Tibial artery (tissue), 4 donors: ENCODE measurements at places on chromosomes 4 and X.

DNA sequence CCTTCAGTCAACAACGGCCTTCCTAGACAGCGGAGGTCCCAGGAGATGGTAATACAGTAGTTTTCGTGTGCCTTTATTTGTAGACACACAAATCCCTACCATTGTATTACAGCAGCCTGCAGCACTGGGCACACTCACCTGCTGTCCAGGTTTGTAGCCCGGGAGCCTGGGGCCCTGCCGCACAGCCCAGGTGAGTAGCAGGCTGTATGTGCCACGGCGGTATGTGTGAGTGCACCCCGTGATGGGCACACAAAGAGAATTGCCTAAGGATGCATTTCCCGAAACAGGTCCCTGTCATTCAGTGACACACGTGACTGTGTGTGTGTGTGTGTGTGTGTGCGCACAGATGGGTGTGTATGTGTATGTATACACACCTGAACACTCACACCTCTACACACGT is 8.1 kb upstream of the SLC25A6 start:
- no peak for DNase-seq

DNA sequence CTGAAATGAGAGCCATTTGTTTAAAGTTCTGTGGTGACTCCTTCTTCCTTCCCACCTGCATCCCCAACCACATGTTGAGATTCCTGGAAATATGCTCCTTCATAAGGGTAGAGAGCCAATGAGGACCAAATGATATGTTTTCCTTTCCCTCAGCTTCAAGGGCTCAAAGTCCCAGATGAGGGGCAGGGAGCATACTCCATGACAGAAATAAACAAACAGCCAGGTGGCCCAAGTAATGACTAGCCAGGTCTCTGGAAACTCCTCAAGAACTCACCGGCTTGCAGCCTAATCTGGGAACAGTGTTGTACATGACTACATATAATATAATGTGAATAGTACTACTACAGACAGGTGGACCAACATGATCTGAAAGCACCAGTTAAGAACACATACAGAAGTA is 392.3 kb downstream of the PACRGL start:
- DNase-seq: no peak

DNA sequence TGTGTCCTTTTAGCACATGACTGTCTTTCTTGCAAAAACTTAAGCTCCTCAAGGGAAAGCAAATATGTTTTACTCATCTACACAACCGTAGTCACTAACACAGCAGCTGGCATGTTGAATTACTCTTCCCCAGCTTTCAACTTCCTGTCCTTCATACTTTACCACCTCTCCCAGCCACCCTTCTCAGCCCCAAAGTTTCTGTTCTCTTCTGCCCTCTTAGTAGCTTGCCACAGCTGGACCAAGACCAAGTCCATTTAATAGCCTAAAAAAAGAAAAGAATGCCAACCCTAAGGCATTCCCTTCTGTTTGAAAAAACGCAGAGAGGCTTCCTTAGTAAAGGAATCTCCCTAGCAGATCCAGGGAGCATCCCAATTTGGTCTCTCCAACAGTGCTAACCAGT is 36.8 kb downstream of the SRPX2 start:
- DNase-seq: no peak

- DNase-seq: no peak
Measured at GRCh38 chr4:143397335-143397734, 60.7 kb downstream of the GAB1 start.

GRCh38 chr4:112327965-112328733 is 31.0 kb downstream of the ALPK1 start:
- no peak for DNase-seq

DNA sequence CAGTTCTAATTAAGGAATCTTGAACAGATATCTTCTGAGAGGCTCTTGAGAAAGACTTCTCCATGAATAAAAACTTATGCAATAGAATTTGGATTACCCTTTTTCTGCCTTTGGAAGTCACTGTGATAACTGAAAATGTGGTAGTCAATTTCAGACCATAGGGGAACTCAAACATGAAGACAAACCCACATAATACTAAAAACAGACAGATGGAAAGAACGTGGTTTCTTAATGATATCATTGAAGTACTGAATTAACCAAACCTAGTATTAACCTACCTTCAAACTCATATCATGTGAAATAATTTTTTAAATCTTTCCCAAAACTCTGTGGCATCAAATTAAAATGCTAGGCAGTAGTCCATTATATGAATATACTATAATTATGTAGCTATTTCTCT is 153.5 kb downstream of the CAMK2D start:
- DNase-seq: no peak

DNA sequence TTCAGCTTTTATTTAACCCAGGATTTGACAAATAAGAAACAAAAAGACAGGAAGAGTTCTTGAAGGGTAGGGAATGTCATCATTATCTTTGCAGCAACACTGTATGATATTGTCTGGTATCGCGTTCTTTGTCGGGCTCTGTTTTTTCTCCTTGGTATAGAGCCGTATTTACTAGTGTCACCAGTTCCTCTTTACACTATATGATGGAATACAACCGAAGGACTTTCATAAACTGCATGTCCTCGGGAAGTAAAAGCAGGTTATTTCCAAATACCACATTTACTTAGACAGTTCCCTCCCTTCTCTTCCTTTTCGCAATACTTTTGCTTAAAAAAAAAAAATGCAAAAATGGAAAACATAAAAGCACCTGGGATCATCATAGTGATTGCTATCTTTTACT is 96.6 kb upstream of the IL13RA1 start:
- DNase-seq: no peak

DNA sequence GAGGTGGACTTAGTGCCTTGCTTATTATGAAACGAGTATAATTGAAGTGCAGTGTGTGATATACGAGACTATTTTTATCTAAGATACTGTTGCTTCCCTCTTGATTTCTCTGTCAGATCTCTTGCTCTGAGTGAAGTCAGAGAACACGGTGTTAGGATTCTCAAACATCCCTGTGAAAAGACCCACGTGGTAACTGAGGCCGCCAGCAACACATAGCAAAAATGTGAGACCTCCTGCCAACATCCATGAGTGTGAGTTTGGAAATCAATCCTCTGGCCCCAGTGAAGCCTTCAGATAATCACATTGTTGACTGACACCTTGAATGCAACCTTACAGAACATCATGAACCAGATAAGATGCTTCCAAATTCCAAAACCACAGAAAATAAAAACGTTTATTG is 954.4 kb downstream of the FAT4 start:
- peak; percentile 39 for DNase-seq

DNA sequence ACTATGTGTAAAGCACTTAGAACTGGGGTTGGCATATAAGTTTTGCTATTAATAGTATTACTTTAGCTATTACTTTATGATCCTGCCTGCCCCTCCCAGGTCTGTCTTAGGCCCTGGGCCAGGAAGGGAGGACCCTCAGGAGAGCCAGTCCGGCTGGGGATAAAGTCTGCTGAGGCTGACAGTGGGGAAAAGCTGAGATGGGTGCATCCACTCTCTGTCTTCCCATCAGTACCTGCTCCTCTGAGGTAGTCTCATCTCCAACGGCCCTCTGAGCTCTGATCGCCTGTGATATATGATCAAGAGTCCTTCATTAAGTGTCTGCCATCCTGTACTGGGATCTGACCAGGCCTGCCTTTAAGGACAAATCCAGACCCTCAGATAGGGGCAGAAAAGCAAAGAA is 156.5 kb upstream of the PJA1 start:
- DNase-seq: no peak

DNA sequence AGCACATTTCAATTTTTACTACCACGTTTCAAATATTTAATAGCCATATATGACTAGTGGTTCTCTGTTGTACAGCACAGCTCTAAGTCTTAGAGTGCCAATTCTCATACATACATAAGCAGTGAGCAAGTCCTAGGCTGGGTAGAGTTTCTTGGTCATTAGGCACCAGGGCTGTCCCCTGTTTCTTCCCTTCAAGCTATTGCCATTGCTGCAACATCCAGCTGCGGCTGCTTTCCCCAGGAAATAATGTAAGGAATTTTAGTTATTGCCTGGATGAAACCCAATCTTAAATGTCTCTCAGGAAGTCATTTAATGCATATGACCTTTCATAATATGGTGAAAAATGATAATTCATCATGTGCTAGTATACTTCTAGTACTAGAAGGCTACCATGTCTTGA is 74.1 kb upstream of the PPP3CA start:
- no peak for DNase-seq

DNA sequence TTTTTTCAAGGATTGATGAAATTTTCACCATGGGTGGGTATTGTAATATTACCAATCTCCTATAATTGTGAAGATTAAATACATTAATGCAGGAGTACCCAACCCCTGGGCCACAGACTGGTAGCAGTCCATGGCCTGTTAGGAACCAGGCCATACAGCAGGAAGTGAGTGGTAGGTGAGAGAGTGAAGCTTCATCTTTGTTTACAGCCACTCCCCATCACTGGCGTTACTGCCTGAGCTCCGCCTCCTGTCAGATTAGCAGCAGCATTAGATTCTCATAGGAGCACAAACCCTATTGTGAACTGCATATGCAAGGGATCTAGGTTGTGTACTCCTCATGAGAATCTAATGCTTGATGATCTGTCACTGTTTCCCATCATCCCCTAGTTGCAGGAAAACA is 15.1 kb downstream of the RAPGEF2 start:
- no peak for DNase-seq

GRCh38 chr4:955161-955921 is 18.0 kb downstream of the DGKQ start:
- peak; percentile 14 for DNase-seq

DNA sequence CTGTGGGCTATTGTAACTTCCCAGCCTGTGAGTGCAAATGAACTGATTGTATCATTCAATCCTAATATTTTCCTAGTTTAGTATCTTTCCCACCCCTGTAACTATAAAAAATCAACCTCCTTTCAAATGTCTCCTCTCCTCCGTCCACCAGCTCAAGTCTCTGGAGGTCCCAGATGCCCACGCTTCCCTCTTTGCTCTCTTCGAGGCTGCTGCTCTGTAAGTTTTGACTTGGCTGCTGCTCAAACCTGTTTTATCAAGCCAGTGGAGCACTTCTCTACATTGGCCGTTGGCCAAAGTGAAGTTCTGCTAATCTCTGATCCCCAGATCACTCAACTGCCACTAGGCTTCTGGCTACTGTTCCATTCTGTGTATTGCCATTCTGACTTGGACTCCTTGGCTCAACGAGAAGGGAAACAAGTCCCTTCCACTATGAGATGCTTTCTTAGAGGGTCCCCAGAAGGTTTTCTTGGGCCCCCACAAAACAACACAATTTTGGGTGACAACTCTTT is 60.7 kb upstream of the RAPGEF2 start:
- no peak for DNase-seq

DNA sequence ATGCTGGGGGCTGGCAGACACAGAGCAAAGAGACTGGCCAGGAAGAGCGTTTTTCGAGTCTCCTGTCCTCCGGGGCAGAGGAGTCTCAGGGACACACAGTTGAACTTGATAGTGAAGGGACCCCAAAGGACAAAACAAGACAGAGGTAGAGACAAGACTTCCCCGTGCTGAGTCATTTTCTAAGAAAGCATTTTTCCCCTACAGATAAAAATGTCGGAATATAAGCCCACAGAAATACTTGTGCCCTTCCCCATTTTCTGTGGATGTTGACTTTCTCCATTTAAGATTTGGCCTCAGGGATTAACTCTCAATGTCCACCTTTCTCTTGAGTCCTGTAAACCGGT is 523 bp upstream of the BTK start:
- no peak for DNase-seq

GRCh38 chr4:82799006-82799881 is 648 bp upstream of the SCD5 start:
- no peak for DNase-seq

DNA sequence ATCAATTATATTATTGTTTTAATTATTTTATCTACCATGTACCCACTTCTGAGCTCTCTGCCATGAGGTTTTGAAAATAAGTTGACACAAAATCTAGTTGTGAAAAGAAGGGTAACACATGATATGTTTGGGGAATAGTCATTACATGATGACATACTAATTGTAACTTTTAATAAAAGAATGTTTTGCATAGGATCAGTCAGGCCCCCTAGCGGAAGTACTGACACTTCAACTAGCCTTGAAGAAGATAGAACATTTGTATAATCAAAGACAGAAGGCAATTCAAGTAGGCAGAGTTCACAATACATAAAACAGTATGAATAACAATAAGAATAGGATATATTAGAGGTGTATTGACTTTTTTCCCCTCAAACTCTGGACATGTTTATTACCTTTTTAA is 1191.0 kb upstream of the AGA start:
- DNase-seq: no peak

DNA sequence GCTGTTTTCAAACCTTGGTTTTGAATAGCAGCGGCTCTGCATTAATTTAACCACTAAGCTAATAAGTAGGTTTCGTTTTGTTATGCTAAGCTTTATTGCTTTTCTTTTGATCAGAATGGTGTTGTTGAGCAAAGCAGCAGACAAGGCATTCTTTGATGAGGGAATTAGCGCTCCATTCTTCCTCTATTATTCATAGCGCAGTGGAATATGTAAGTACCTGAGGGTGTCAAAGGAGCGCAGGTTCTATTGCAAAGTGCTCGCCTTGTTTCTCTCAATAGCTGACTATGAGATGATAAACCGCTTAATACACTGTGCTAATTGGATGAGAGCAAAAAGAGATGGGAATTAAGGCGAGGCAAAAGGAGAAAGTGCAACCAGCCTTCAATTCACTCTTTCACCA is 16.3 kb downstream of the ARX start:
- no peak for DNase-seq

- no peak for DNase-seq
Measured at GRCh38 chrX:135977611-135978010, 3.8 kb upstream of the MMGT1 start.

DNA sequence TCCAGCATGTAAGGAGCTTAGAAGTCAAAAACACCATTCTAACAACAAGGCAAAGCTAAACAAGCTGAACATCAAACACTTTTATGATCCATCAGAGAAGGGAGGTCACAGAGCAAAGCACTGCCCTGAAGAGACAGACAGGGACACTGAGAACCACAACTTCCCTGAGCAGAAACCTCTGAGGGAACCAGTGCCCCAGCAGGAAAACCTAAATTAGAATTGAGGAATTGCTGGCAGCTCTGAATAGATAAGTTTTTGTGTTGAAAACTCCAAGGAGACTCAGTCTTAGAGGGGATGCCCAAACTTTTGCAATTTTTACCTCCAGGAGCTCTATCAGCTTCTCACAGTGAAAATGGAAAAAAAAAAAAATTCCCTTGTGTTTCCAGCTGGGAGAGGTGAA is 83.0 kb upstream of the MAPK10 start:
- DNase-seq: no peak

GRCh38 chrX:140065961-140066662 is 100.8 kb upstream of the CXorf66 start:
- no peak for DNase-seq

GRCh38 chrX:9352694-9353411 is 112.0 kb upstream of the TBL1X start:
- no peak for DNase-seq

- no peak for DNase-seq
Measured at GRCh38 chr4:174314274-174314673, 30.6 kb downstream of the CEP44 start.

- DNase-seq: no peak
Measured at GRCh38 chr4:48831532-48832030, 693 bp downstream of the OCIAD1 start.
